Natural killer cell treated with Interleukin-12 subunit alpha and Interleukin-12 subunit beta and Interleukin-15 and Interleukin-18, amount 100 ng/mL, for 72 hours (primary cell): ENCODE measurements at places on chromosomes 3 and 15. TPM values are rescaled to one million over a fixed set of nuclear protein-coding genes. Genes with fewer than 3 reads are reported as not detected.
A peak's percentile ranks its signal among the peaks of the same experiment; 100 is the strongest.

The STRC gene
- total RNA-seq, result 0.86 TPM

The LPP gene
- total RNA-seq, result 56.7 TPM

The MUC20 gene
- total RNA-seq, result 2.4 TPM

- H3K27me3 ChIP-seq, result no peaks in the 10 kb centered on the region
- peak overlapping the region; percentile 69 for H3K4me3 ChIP-seq
- H3K4me1 ChIP-seq, result peaks cover 18% of the 10 kb centered on the region
- H3K36me3 ChIP-seq, result peaks cover 46% of the 10 kb centered on the region
- no peak for DNase-seq
These were observed 664.4 kb upstream of the CBLB start for GRCh38 chr3:106533093-106533787.

GRCh38 chr3:55461896-55462295 is 25.2 kb downstream of the WNT5A start:
- H3K36me3 ChIP-seq, result no peaks in the 10 kb centered on the region
- H3K4me1 ChIP-seq, result no peaks in the 10 kb centered on the region
- H3K27me3 ChIP-seq, result no peaks in the 10 kb centered on the region
- no peak overlapping the region for H3K27ac ChIP-seq

- no peaks in the 10 kb centered on the region for H3K27me3 ChIP-seq
- H3K4me1 ChIP-seq, result no peaks in the 10 kb centered on the region
- no peak overlapping the region for H3K27ac ChIP-seq
- no peak overlapping the region for H3K4me3 ChIP-seq
- no peak for DNase-seq
These were observed 35.9 kb downstream of the MINAR1 start for GRCh38 chr15:79467865-79468586.

GRCh38 chr15:55915221-55915620 is 78.2 kb downstream of the NEDD4 start:
- no peak for DNase-seq
- H3K27ac ChIP-seq, result no peak overlapping the region
- H3K36me3 ChIP-seq, result no peaks in the 10 kb centered on the region
- H3K27me3 ChIP-seq, result no peaks in the 10 kb centered on the region
- no peak overlapping the region for H3K4me3 ChIP-seq

GRCh38 chr15:47095833-47096232 is 621.5 kb upstream of the SEMA6D start:
- peaks cover 6% of the 10 kb centered on the region for H3K36me3 ChIP-seq
- no peak overlapping the region for H3K27ac ChIP-seq
- no peak overlapping the region for H3K4me3 ChIP-seq
- H3K27me3 ChIP-seq, result no peaks in the 10 kb centered on the region
- no peaks in the 10 kb centered on the region for H3K4me1 ChIP-seq

GRCh38 chr3:171354706-171355582 is 105.3 kb downstream of the TNIK start:
- H3K27me3 ChIP-seq, result no peaks in the 10 kb centered on the region
- H3K4me3 ChIP-seq, result no peak overlapping the region
- H3K4me1 ChIP-seq, result peaks cover 47% of the 10 kb centered on the region
- DNase-seq, result no peak
- no peak overlapping the region for H3K27ac ChIP-seq

The MELTF gene
- total RNA-seq, result 2.1 TPM

The ARHGEF26 gene
- 0.17 TPM for total RNA-seq

The IQCF5 gene
- not detected for total RNA-seq

GRCh38 chr3:15097891-15098290 is 1.1 kb downstream of the RBSN start:
- peak overlapping the region; percentile 93 for H3K4me3 ChIP-seq
- H3K36me3 ChIP-seq, result peaks cover 10% of the 10 kb centered on the region
- H3K27ac ChIP-seq, result peak overlapping the region; percentile 87
- peaks cover 18% of the 10 kb centered on the region for H3K4me1 ChIP-seq
- peaks cover 2% of the 10 kb centered on the region for H3K27me3 ChIP-seq

The SMAD6 gene
- 1.1 TPM for total RNA-seq

- no peaks in the 10 kb centered on the region for H3K4me1 ChIP-seq
- H3K27me3 ChIP-seq, result no peaks in the 10 kb centered on the region
- no peak overlapping the region for H3K4me3 ChIP-seq
- H3K27ac ChIP-seq, result no peak overlapping the region
- no peaks in the 10 kb centered on the region for H3K36me3 ChIP-seq
These were observed 34.2 kb upstream of the PEX5L start for GRCh38 chr3:180070925-180071324.

- DNase-seq, result no peak
- H3K4me3 ChIP-seq, result peak overlapping the region; percentile 99
- peaks cover 22% of the 10 kb centered on the region for H3K36me3 ChIP-seq
- H3K4me1 ChIP-seq, result peaks cover 30% of the 10 kb centered on the region
These were observed 2.0 kb upstream of the MANF start for GRCh38 chr3:51382947-51383578.
